Regular cardiac myocyte (primary cell): ENCODE measurements at places on chromosomes 5 and 9. TPM values are rescaled to one million over a fixed set of nuclear protein-coding genes. Genes with fewer than 3 reads are reported as not detected.

Gene IL33
- 189 and 383 TPM in 2 replicates for total RNA-seq

Gene SPINK13
- total RNA-seq, result not detected in 2 replicates

Gene SMIM32
- total RNA-seq, result under 0.01 TPM in 1 of 2 replicates, not detected in the other

Gene INSYN2B
- 24.0 and 39.7 TPM in 2 replicates for total RNA-seq

Gene ANKHD1
- 34.1 and 53.0 TPM in 2 replicates for total RNA-seq

Gene ZNF608
- 2.5 and 5.1 TPM in 2 replicates for total RNA-seq

Gene FEM1C
- 26.2 and 29.3 TPM in 2 replicates for total RNA-seq

Gene JMY
- total RNA-seq, result 5.9 and 15.8 TPM in 2 replicates

Gene QRFP
- total RNA-seq, result not detected in 2 replicates

Gene IFNA13
- total RNA-seq, result not detected in 2 replicates

Gene BICD2
- 52.7 and 65.0 TPM in 2 replicates for total RNA-seq

Gene WWC1
- 5.9 and 7.7 TPM in 2 replicates for total RNA-seq

Gene SGCD
- total RNA-seq, result 0.77 and 0.85 TPM in 2 replicates

Gene FOXD4L5
- total RNA-seq, result under 0.01 and 0.19 TPM in 2 replicates

Gene FOXD4L6
- total RNA-seq, result not detected in 2 replicates

Gene SNX24
- total RNA-seq, result 19.0 and 22.6 TPM in 2 replicates

Gene CDH6
- 125 and 140 TPM in 2 replicates for total RNA-seq

Gene SPATA31C1
- total RNA-seq, result not detected in 2 replicates

Gene ADRA1B
- 0.19 and 0.56 TPM in 2 replicates for total RNA-seq

Gene LHX3
- under 0.01 TPM in 1 of 2 replicates, not detected in the other for total RNA-seq

Gene ADRB2
- total RNA-seq, result 0.56 and 1.5 TPM in 2 replicates

Gene IFNB1
- total RNA-seq, result not detected in 2 replicates

Gene LCN10
- total RNA-seq, result not detected in 2 replicates

Gene CREBRF
- total RNA-seq, result 6.5 and 24.8 TPM in 2 replicates

Gene SPINK4
- not detected in 2 replicates for total RNA-seq

Gene KIF4B
- total RNA-seq, result under 0.01 TPM in 1 of 2 replicates, not detected in the other

Gene IL3
- total RNA-seq, result not detected in 2 replicates

Gene HSPB3
- 0.56 TPM in 1 of 2 replicates, not detected in the other for total RNA-seq

Gene PCDHGA5
- total RNA-seq, result 0.58 and 1.1 TPM in 2 replicates

Gene PCDHB6
- under 0.01 and 0.28 TPM in 2 replicates for total RNA-seq

Gene SLC6A7
- total RNA-seq, result under 0.01 TPM in 2 replicates

Gene HAVCR2
- under 0.01 and 0.56 TPM in 2 replicates for total RNA-seq

Gene ZFP62
- total RNA-seq, result 23.4 and 24.8 TPM in 2 replicates

Gene MYOZ3
- total RNA-seq, result 0.38 and 0.85 TPM in 2 replicates

Gene EQTN
- total RNA-seq, result not detected in 2 replicates

Gene SMIM33
- total RNA-seq, result under 0.01 TPM in 1 of 2 replicates, not detected in the other

Gene PCSK5
- 3.3 and 17.8 TPM in 2 replicates for total RNA-seq

Gene GFPT2
- 47.6 and 105 TPM in 2 replicates for total RNA-seq

Gene HEMGN
- total RNA-seq, result not detected in 2 replicates

Gene RNF130
- 14.2 and 39.7 TPM in 2 replicates for total RNA-seq

Gene IL17B
- total RNA-seq, result 0.28 and 0.38 TPM in 2 replicates

Gene CCDC152
- total RNA-seq, result 1.1 and 2.9 TPM in 2 replicates

Gene CCDC192
- not detected in 2 replicates for total RNA-seq

Gene PCDHB5
- 0.58 and 3.1 TPM in 2 replicates for total RNA-seq

Gene C5orf34
- total RNA-seq, result 2.8 and 6.7 TPM in 2 replicates

Gene SPRY4
- 8.7 and 18.8 TPM in 2 replicates for total RNA-seq
